Skin of body (tissue), 3 donors: ENCODE measurements at places on chromosomes 7 and 10.

DNA sequence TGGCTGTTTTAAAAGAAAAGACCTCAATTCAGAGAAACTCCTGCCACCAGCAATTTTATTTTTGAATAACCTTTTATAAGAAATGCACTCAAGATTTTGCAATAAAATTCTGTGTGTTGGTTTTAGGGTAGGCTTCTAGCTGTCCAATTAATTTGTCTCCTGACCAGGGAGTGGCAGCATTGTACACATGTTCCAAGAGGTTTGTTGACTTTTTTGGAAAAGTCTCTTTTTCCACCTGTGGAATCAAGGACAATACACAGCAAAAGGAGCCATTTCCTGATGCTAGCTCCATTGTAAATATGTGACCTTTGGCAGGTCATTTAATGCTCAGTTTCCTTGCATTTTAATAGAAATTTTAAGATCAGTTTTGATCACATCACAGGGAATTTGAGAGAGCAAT lies 1.8 kb downstream of the GIMAP5 start:
- no peak for DNase-seq

GRCh38 chr7:2608921-2609411 lies 22.8 kb upstream of the TTYH3 start:
- DNase-seq, result no peak

- no peak for DNase-seq
Measured at GRCh38 chr7:16212610-16213009, 208.7 kb downstream of the CRPPA start.

DNA sequence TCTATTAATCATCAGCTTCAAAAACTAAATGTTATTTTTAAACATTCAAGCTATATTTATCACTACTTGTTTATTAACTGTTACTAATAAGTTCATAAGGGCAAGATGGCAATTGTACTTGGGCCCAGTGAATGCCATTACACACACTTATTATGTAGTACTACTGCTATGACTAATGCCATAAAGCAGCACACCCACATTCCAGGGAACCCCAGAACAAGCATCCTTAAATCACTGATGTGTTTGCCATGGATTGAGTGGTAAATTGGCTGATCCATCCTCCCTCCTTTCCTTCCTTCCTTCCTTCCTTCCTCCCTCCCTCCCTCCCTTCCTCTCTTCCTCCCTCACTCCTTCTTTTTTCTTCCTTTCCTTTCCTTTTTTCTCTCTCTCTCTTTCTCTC lies 37.4 kb upstream of the RSU1 start:
- no peak for DNase-seq

GRCh38 chr10:49109669-49110340 lies 5.5 kb downstream of the VSTM4 start:
- peak; percentile 95 for DNase-seq

GRCh38 chr10:48720611-48721010 lies 35.9 kb downstream of the WDFY4 start:
- DNase-seq, result no peak

DNA sequence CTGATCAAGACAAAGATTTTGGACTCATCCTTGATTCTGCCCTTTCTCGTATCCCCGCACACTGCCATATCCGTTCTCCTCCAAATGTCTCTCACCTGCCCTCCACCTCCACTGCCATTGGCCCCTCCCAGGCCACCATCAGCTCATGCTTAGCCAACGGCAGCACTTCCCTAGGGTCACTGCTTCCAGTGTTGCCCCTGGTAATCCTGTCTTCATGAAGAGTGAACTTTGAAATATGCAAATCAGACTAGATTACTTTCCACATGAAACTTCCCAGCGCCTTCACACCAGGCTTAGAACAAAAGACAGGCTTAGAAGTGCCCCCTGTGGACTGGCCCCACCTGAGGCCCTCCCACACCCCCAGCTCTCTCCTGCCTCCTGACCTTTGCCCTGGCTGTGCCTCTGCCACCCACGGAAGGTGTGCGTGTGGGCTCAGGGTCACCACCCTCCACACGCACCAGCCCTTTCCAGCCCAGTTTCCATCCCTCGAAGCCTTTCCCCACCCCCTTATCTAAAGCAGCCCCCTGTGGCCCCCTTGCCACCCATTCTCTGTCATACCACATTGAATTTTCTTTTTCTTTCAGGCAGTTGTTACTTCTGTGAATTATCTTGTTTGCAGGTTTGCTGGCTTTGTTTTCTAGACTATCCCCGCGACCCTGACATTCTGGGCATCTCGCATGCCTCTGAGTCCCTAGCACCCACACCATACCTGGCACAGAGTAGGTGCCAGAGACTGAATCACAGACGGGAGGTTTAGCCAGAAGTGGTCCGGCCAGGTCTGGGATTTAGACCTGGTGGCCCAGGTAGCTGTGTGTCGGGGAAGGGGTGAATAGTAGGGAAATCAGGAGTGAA lies 26.8 kb upstream of the C10orf53 start:
- no peak for DNase-seq

DNA sequence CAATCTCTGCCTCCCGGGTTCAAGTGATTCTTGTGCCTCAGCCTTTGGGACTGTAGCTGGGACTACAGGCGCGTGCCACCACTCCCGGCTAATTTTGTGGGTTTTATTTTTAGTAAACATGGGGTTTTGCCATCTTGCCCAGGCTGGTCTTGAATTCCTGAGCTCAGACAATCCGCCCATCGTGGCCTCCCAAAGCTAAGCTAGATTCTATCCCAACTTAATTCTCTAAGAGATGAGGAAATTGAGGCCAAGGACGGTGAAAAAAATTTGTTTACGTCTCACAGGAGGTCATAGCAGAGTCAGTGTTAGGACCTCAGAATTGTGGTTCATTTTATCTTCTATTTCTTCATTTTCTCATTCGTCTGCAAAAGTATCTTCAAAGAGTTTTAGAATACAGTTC lies 6.1 kb downstream of the CCAR1 start:
- no peak for DNase-seq

- peak; percentile 90 for DNase-seq
Measured at GRCh38 chr7:87473986-87474385, 1.5 kb downstream of the ABCB4 start.

DNA sequence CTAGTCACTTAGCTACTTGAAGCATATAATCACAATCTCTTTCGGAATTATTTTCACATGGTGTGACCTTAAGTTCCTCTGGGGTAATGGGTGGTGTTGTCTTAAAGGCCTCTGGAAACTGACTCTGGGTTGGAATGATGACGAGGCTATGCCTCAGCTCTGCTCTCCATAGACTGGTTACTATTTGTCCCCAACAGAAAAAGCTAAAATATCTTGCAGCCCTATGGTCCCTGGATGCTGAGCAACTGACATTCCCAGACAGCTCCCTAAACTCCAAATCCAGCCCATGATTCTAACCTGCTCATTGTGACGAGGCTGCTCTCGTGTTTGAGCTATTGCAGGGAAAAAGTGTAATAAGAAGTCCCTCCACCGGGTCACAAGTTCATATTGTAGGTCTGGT lies 51.6 kb downstream of the HBP1 start:
- no peak for DNase-seq

GRCh38 chr10:95247200-95247880 lies 43.5 kb downstream of the PDLIM1 start:
- no peak for DNase-seq

DNA sequence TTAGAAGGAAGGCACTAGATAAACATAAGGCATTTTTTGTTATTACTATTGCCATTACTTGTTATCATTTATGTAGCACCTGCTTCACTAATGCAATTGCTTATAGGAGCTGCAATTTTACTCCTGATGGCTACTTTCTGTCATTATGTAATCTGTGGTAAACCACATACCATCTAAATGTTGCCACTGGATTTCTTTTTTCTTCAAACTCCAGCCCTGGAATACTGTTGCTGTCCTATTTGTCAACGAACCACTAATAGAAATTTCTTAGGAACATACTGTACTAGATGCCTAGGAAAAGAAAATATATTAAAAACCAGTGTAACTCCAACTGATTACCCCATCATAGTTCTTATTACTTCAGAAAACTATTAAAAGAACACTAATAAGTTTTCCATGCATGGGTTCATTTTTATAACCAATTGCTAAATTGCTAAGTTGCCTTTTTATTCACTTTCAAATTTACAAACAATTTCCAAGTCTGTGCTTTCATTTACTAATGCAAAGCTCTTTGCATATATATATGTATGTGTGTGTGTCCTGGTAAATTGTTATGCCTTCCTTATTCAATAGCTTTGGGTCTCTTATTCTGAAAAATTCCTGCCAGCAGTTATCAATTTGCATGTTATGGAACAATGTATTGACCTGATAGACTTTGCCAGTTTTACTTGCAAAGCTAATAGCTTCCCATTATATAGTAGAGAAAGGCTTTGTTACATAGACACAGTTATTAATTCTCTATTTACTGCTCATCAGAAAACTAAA lies 287.4 kb downstream of the EXOC4 start:
- no peak for DNase-seq

DNA sequence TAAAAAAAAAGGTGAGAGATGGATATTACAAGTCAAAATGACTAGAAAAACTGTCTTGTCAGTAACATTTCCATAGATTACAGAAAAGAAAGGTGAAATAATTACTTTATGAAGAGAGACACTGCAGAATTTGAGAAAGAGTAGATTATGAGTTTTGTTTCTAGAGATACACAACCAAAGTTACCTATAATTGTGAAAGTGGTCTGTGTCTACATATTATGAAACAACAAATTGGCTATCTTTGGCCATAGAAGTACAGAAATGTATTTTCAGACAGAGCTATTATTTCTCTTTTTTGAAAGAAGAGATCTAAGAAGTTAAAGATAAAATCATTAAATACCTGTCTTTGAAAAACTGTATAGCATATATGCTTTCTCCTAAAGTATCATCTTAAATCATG lies 30.1 kb downstream of the KCND2 start:
- no peak for DNase-seq

GRCh38 chr7:41994746-41995110 lies 242.3 kb downstream of the GLI3 start:
- DNase-seq, result no peak

- DNase-seq, result no peak
Measured at GRCh38 chr7:8255680-8256655, 6.0 kb downstream of the ICA1 start.

DNA sequence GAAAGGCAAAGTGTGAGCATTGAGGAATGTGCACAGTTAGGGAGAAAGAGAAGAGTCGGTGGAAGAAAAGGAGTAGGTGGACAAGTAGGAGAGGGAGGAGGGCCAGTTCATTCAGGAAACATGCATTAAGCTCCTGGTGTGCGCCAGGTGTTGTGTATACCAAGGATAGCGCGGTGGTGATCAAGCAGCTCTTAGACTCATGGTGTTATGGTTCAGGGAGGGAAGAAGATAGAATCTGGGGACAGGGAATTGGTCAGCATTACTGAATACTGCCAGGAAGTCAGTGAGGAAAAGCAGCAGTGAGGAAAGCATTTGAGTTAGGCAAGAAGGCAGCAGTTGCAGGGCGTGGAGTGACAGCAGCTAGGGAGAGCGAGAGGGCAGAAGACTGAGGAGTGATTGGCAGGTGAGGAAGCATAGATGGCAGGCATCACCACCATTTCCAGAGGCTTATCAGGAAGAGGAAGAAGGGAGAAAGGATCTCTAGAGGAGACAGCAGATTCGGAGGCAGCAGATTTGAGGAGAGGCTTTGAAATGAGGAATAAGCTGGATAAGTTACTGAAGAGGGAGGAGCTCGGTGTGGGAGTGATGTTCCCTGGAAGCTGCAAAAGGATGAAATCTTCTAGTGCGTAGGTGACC lies 265.6 kb downstream of the GFRA1 start:
- no peak for DNase-seq

GRCh38 chr10:114057855-114058254 lies 14.2 kb downstream of the ADRB1 start:
- no peak for DNase-seq

DNA sequence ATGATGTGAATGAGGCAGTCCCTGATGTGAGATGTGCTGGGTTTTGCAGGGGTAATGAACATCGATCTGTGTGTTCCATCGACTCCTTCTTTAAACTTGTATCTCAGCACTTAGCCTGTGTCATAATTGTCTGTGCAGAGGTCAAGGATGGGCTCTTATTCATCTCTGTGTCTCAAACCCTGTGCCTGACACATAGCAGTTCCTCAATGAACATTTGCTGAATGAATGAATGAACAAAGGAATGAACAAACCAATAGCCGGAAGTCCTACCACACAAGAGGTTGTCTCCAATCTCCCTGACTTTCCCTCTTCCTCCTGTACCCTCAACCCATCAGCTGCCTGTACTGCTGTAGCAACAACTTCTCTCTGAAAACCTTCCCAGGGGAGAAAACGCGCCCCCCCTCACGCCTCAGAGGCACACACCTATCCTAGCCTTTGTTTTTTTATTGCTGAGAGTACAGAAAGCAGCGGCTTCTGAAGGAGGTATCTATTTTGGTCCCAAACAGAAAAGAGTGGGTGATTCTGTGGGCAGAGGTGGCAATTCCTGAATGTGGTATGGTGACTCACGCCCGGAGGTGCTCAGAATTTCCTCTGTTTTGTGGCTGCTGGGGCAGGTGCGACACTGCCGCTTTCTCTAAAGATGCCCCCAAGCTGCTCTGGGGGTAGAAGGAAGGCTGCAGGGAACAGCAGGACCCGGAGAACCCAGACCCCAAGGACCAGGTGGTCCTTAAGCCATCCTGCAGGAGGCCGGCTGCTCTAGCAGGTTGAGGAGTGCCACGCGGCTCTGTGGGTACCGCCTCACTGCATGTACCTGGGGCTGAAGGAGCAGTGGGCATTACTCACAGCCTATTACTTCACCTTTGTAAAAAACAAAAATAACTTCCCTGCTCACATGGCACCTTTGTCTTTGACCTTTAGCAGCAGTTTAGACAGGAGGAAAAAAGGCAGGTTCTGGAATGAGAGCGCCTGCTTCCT lies 9.6 kb downstream of the IL2RA start:
- DNase-seq, result no peak

GRCh38 chr10:78388331-78389050 lies 354.8 kb downstream of the RPS24 start:
- DNase-seq, result no peak

GRCh38 chr7:157411580-157411979 lies 74.8 kb downstream of the DNAJB6 start:
- DNase-seq, result no peak

DNA sequence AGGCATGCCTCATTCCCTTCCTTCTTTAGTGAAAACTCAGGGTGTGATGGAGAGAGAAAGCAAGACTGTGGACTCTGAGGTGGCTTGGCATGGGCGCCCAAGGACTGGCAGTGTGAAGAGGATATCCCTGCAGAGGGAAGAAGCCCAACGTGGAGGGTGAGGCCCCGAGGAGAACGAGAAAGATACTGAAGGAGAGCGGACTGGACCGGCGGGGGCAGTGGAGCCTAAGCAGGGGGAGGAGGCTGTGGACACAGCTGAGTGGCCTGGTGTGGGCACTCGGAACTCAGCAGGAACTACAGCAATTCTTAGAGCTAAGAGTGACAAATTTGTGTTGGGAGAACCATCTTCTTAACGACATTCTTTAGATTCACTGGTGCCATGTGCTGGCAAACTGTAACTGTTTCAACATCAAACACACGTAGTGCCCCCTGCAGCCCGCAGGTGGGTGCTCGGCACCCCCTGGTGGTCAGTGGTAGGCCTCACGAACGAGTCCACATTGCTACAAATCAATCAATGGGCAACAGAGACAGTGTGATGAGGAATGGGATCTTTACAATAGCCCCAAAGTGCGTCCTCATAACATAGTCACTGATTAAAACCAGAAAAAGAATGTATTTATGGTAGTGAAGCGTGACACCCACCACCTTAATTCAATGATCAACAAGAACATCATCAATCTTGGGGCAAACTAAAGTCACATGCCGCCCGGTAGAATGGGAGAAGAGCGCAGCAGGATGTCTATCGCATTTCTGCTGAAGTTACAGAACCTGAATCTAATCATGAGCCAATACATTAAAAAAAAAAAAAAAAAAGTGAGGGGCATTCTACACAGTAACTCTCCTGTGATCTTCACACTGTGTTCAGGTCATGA lies 2.0 kb upstream of the SFTPA1 start:
- DNase-seq, result no peak
